ENCODE measurements at places on chromosomes 3 and 15.

DNA sequence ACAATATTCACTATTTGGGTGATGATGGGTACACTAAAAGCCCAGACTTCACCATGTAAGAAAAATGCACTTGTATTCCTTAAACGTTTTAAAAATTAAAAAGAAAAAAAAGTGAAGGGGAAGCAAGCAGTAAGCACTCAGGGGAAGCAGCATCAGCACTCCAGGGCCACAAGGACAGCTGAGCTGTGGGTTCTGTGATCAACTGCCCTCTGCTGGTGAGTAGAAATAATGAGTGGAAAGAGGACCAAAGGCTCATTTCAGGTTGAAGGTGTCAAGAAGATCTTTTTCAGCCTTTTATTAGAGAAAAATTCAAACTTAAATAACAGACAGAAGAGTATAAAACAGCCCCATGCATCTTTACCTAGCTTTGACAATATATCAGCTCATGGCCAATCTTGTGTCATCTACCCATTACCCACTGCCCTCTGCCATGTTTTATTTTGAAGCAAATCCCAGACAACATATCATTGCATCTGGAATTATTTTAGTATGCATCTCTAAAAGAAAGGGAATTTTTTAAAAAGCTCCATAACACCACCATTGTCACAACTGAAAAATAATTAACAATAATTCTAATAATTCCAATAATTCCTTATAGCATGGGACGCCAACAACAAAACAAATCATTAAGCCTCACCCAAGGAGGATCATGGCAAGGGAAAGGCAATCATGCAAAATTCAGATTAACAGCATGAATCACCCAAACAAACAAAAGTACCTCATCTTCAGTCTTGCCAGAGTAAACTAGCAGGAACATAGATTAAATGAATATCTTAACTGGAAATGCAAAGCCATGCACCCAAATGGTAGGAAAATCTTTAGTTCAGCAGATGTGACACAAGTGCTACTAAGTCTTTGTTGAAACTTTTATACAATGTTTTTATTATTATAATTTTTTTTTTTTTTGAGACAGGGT lies 42.5 kb downstream of the TAMM41 start:
- DNase-seq: no peak

GRCh38 chr3:113021471-113021870 lies 30.7 kb downstream of the GTPBP8 start:
- DNase-seq: no peak

- no peak for DNase-seq
Observed at GRCh38 chr3:107392549-107393165, 15.4 kb downstream of the CCDC54 start.

DNA sequence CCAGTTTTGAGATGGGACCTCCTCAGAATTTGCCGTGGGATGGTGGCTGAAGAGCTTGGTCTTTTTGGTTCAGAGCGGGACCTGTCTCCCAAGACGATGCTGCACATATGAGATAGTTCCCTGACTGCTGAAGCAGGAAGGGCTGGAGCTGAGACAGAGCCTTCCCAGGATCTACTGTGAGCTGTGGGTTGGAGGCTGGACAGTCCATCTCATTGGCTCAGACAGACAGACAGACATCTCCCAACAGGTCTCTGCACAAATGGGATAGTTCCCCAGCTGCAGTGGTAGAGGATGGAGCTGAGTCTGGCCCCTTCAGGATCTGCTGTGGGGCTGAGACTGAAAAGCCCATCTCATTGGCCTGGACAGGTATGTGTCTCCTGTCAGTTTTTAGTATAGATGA lies 1145.6 kb upstream of the CADM2 start:
- no peak for DNase-seq

- DNase-seq: no peak
Observed at GRCh38 chr3:32430900-32431299, 39.2 kb downstream of the CMTM7 start.

- DNase-seq: no peak
Observed at GRCh38 chr3:182121401-182121800, 409.7 kb downstream of the SOX2 start.

GRCh38 chr15:57694279-57694678 lies 12.2 kb upstream of the POLR2M start:
- no peak for DNase-seq

DNA sequence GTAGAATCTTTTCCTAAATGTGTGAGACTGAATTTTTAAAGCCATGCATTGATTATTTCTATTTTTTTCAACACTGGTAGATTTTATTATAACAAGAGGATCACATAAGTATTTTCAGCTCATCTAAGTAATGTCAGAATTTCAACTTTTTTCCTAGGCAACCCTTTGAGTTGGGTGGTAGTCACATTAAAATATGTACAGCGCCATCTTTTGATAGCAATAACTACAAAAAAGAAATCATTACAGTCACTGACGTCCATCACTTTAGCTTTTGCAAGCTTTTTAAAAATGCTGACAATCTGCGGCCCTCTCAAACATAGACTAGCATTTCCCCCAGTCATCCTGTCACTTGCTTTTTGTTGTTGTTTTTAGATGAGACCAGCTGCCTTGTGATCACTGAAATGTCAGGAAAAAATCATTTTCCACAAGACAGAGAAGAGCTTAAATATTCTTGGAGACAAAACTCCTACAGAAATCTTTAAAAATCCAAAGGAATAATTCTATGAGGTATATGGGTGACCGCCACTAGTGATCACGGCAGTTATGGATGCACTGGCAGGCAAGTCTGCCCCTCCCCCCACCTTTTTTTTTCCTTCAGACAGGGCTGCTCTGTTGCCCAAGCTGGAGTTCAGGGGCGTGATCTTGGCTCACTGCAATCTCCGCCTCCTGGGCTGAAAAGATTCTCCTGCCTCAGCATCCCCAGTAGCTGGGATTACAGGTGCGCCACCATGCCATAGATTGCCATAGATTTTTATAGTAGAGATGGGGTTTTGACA lies 384.0 kb upstream of the KCNMB2 start:
- DNase-seq: no peak

GRCh38 chr3:43328653-43329052 lies 42.3 kb downstream of the SNRK start:
- DNase-seq: peak; percentile 6

- no peak for DNase-seq
Observed at GRCh38 chr15:99764522-99764921, 31.3 kb upstream of the LYSMD4 start.

GRCh38 chr3:28191363-28191762 lies 50.1 kb upstream of the CMC1 start:
- no peak for DNase-seq

DNA sequence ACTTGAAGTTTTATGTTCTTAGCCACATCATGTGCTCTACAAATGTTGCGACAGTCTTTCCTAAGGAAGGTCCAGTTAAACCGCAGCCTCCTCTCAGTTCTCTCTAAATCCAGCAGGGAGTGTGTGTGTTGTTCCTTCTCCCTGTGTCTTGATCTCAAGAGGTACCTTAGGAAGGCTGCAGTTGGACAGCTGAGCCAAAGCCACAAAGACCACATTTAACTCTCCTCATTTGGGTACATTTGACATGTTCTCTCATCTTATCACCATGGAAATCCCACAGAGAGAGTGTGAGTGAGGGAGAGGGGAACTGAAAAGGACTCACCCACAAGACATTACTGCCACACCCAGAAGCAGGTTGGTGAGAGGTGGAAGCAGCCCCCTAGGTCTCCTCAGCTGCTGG lies 79.5 kb downstream of the CD200R1L start:
- no peak for DNase-seq

DNA sequence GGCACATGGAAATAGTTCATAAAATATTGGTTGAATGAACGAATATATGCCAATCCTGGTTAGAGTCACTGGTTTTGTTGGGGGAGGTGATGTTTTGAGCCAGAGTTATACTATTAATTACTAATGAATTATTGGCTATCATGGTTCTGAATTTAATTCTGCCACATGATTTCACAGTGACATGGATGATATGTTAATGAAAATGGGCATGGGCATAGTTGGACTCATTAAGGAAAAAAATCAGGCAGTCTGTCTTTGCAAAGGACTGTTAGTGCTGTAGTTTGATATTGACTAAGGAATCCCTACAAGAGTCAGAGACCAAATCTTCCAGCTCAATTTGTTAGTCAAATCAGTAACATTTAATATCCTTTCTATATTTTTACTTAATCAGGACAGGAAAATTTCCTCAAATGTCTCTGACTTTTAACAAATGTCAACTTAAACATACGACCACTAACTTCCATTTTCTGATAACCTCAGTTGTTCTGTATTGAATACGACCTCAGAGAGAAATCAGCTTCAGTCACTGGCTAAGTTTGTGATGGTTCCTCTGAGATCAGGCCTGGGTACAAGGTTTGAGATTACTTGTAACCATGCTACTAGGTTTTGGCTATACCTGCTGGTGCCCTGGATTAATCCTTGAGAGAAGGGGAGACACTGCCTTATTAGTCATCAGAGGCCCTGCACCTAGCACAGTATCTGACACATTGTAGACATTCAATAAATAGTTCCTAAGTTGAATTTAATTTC lies 13.3 kb downstream of the NFKBIZ start:
- DNase-seq: no peak

DNA sequence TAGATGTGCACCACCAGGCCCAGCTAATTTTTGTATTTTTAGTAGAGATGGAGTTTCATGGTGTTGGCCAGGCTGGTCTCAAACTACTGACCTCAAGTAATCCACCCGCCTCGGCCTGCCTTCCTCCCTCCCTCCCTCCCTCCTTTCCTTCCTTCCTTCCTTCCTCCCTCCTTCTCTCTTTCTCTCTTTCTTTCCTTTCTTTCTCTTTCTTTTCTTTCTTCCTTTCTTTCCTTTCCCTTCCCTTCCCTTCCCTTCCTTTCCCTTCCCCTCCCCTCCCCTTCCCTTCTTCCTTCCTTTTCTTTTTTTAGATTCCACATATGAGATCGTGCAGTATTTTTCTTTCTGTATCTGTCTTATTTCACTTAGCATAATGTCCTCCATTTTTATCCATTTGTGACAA lies 81.3 kb downstream of the FAM81A start:
- DNase-seq: no peak

DNA sequence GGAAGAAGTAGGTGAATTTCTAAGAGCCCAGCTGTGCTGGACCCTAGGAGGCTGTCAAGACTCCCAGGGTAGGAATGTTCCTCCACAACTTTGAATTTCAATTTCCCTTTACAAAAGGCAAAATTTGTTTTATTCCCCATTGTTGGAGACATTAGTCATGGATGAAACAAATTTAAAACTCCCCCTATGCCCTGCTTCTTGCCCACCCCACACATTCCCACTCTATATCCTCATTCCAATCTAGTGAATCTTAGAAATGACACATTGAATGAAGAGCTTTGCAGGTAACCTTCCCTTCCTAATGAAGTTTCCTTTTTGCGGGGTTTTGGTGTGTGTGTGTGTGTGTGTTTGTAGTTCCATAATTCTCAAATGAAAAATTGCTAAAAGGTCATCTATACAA lies 72.6 kb downstream of the CCNL1 start:
- DNase-seq: no peak

DNA sequence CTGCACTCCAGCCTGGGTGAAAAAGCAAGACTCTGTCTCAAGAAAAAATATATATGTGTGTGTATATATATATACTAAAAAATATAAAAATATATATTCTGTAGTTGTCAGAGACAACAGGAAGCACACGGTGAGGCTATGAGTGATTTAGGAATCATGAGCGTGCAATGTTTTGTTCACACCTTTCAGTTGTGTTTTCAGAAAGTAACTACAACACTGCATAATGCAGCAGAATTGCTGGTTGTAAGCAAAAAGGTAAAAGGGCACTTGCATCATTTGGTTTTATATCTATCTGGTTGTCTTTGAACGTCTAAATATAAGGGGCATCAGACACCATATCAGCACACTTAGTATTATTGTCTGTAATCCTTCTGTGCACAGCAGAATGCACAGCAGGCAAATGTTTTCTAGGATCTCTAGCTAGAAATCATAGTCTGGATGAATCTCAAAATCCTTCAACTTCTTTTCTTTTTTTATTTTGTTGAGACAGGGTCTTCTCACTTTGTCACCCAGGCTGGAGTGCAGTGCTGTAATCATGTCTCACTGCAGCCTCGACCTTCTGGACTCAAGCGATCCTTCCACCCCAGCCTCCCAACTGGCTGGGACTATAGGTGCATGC lies 44.8 kb downstream of the CCR3 start:
- no peak for DNase-seq

- no peak for DNase-seq
Observed at GRCh38 chr3:42263354-42264346, 2.3 kb downstream of the CCK start.

DNA sequence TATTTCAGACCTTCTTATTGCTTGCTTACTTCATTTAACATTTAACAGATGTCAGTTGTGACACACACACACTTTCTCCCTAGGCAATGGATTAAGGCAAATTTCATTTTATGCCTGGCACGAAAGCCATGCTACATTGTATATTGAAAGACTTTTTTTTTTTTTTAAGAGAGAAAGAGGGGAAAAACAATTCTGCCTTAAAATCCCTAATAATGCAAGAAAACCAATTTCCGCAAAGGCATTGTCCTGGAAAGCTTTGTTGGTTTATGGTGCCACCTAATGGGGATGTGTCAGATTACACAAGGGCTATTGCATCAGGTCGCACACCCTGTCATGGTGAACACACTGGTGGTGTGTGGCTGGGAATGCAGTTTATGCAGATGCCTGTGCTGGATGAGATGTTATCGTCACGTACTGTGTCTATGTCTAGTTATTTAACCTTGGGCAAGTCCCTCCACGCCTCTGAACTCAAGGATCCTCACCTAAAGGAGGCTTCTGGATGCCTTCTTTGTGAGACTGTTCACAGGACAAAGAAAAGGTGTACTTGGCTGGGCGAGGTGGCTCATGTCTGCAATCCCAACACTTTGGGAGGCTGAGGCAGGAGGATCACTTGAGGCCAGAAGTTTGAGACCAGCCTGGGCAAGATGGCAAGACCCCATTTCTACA lies 37.3 kb upstream of the RFTN1 start:
- peak; percentile 80 for DNase-seq

- no peak for DNase-seq
Observed at GRCh38 chr3:124206225-124207055, 214.5 kb upstream of the ROPN1 start.

GRCh38 chr3:7166460-7166859 lies 305.5 kb downstream of the GRM7 start:
- DNase-seq: peak; percentile 67
